ENCODE measurements at places on chromosomes 1 and 21.

DNA sequence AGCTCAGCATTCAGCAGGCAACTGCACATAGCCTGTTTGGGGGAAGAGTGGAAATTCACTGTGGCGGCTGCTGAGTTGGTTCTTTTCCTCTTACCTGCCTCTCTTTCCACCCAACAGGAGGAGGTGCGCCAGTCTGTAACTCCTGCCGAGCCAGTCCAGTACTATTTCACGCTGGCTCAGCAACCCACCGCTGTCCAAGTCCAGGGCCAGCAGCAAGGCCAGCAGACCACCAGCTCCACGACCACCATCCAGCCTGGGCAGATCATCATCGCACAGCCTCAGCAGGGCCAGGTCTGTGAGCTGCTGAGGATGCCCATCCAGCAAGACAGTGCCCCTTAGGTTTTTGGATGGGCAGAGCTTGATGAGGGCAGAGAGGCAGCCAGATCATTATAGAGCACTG, 25.6 kb upstream of the KCNQ4 start:
- no peak for DNase-seq

- no peak for DNase-seq
Observed at GRCh38 chr1:109850827-109851226, 59.8 kb upstream of the CSF1 start.

GRCh38 chr1:153206631-153207030, 3.4 kb downstream of the LELP1 start:
- no peak for DNase-seq

GRCh38 chr1:166066107-166066506, 100.7 kb downstream of the FAM78B start:
- no peak for DNase-seq

DNA sequence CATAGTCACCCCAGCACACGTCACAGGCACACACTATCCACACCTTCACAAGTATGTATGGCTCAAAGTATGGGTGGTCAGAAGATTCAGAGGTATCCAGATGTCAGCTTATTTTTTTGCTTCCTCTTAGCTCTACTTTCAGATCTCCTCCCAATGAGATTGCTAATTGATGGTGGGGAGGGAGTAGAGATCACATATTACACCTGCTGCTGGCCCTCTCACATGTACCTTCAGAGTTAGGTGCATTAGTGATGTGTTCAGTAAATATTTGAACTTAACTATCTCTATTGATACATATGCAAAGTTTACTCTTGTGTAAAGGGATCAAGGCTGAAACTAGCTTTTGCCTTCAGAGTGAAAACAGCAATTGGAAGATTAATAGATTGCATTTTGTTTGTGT, 262.6 kb downstream of the PCP4 start:
- no peak for DNase-seq

DNA sequence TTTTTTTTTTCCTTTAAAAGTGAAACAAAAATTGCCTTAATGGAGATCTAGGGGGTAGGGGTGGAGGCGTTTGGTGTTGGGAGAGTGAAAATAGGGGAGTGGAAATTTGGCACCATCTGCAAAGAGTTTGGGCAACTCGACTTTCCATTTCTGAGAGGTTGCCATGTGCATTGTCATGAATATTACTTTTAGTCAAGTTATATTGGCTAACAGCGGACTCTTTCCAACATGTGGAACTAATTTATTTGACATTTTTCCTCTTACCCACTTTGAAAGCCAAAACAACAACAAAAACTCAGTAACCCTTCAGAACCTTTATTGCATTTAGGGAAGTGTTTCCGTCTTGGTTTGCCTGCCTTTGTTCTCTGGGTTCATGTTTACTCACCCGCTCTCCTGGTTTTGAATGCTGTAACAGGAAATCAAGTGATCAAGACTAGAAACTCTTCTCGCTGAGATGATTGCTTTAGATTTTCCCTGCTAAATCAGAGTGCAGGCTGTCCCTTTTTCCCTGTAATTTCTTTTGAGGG, 70.4 kb downstream of the CACHD1 start:
- DNase-seq, result no peak

- DNase-seq, result peak; percentile 51
Observed at GRCh38 chr1:18950401-18951026, 6.0 kb downstream of the IFFO2 start.

- no peak for DNase-seq
Observed at GRCh38 chr1:247337961-247338360, 6.3 kb upstream of the ZNF496 start.

- DNase-seq, result no peak
Observed at GRCh38 chr1:80675454-80675853, 1125.3 kb upstream of the ADGRL2 start.

DNA sequence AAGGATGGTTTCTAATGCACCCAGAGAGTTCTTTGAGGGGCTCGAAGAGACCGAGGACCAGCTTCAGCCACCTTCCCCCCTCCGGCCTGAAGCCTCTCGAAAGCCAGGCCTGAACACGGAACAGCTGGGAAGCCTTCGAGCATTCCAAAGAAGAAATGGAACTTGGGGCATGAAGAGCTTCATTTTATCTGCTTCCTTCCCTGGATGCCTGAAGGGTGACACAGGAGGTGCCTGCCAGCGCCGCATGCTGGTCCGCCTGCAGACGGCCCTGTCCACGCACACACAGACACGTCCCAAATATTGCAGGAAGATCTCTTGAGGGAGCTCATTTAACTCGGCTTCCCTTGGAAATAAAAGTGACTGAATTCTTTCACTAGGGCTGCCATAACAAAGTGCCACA, 73.7 kb downstream of the TOMM20 start:
- no peak for DNase-seq

DNA sequence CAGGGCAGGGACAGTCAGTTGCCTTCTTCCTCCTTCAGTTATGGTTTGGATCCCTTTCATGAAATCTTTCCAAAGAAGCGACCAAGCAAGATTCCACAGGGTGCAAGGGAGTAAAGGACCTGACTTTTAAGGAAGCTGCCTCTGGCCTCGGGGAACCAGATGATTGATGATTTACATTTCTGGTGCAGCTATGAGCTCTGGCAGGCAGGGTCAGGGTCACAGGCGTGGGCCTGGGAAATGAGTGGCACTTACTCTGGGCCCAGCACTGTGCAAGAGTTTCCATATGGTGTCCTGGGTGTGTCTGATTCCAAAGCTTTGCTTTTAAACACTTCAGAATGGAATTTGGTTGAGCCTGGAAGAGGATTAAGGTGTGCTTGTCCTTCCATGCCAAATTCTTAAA, 7.2 kb upstream of the CRABP2 start:
- no peak for DNase-seq

Data from activated CD8-positive, alpha-beta memory T cell treated with anti-CD3 and anti-CD28 coated beads, Interleukin-2, amount 10 ng/mL, durations not matched to agents 7 days and 5 days (primary cell).